ENCODE measurements at places on chromosomes 6 and 20. TPM values are rescaled to one million over a fixed set of nuclear protein-coding genes. Genes with fewer than 3 reads are reported as not detected.

CLVS2 gene
- total RNA-seq, result 0.13 TPM

DNA sequence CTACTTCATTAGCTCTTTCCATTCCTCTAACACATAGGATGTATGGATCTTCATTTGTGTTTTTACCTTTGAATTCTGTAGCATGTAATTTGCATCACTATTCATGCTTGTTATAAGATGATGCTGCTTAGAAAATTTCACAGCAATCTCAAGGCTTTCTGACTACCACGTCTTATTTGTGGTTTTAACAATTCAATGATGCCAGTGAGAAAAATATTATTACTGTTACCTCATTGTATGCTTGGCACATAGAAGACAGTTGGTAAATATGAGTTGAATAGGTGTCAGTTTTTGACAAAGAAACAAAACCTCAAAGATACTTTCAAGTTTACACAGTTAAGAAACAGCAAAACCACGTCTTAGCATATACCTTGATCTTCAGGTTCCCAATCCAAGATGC is 428.6 kb downstream of the TFAP2A start:
- no peak for DNase-seq

- peak; percentile 65 for DNase-seq
Measured at GRCh38 chr6:7468382-7469081, 72.9 kb upstream of the DSP start.

DNA sequence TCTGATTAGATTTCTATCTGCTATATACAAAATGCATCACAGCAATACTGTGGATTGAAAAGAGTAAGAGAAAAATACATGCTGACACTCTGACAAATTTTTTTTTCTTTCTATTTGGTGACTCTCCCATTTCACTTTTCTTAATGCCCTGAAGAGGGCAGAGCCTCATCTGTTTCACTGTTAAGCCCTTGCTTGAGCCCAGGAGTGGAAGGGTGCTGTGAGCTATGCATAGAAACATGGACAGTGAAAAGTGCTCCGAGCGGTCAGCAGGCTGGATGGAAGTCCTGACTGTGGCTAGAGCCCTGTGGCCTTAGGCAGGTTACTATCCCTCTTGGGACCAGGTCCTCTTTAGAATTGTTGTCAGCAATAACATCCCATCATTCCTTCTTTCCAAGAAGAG is 17.4 kb upstream of the CSE1L start:
- DNase-seq, result peak; percentile 37

- DNase-seq, result no peak
Measured at GRCh38 chr20:38842558-38842981, 37.1 kb downstream of the PPP1R16B start.

Measured in K562 (cell line).